ENCODE measurements at places on chromosomes 3 and 15.

GRCh38 chr3:32220006-32220405, 18.5 kb upstream of the CMTM8 start:
- no peak for DNase-seq

DNA sequence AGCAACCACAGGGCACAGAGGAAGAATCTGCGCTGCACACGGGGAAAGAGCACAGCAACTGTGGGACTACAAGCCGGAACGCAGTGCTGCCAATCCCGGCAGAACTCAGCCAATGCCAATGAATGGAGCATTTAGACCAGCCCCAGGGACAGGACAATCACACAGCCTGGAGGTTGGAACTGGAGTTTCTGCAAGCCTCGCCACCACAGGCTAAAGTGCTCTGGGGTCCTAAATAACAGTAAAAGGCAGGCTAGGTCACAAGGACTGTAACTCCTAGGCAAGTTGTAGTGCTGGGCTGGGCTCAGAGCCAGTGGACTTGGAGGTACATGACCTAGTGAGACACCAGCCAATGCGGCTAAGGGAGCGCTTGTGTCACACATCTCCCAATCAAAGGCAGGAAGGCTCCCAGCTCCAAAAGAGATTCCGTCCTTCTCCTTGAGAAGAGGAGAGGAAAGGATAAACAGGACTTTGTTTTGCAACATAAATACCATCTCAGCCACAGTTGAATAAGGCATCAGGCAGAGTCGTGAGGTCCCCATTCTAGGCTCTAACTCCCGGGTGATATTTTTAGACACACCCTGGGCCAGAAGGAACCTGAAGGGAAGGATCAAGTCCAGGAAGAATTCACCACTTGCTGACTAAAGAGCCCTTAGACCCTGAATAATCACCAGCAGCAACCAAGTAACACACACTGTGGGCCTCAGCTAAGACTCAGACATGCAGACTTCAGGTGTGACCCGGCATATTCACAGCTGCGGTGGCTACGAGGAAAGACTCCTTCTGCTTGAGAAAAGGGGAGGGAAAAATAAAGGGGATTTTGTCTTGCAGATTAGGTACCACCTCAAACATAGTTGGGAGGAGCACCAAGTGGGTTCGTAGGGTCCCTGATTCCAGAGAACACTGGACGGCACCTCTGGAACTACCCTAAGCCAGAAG, 85.5 kb upstream of the XXYLT1 start:
- DNase-seq, result peak; percentile 41

DNA sequence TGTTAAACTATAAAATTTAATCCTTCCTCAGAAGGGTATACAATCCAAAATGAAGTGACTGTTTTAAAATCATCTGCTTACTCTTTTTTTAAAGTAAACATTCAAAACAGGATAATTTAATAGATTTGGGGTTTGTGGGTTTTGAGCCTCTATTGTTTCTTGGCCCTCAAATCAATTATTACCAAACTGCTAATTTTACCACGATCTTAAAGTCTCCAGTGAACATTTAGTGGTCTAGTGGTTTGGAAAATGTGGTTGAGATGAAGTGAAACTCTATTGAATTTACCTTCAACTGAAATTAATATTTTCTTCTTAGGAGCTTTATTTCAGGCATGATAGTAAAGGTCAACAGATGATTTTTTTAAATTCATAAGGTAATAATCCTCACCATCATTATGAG, 11.2 kb upstream of the ATP11B start:
- DNase-seq, result no peak

DNA sequence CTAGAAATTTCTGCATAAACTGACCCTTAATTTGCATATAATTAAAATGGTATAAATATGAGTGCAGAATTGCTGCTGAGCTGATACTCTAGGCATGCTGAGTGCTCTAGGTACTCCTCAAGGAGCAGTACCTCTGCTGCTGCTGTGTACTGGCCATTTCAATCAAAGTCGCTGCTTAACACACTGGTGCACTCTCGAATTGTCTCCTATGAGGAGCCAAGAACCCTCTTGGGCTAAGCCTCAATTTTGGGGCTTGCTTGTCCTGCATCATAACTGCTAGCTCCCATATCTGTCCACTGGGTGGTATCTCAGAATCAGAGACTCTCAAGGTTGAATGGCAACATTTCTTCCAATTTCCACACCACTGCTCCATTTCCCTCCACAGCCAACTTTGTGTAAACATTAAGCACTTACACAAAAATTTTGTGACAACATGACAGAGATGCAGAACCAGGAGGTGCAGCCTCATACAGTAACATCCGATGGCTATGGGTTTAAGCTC, 82.5 kb downstream of the XXYLT1 start:
- DNase-seq, result no peak

- no peak for DNase-seq
These were observed 5.7 kb downstream of the LYSMD2 start for GRCh38 chr15:51731549-51732267.

GRCh38 chr3:85342915-85343314, 384.1 kb downstream of the CADM2 start:
- DNase-seq, result no peak

GRCh38 chr3:152444029-152444641, 175.4 kb downstream of the MBNL1 start:
- no peak for DNase-seq

DNA sequence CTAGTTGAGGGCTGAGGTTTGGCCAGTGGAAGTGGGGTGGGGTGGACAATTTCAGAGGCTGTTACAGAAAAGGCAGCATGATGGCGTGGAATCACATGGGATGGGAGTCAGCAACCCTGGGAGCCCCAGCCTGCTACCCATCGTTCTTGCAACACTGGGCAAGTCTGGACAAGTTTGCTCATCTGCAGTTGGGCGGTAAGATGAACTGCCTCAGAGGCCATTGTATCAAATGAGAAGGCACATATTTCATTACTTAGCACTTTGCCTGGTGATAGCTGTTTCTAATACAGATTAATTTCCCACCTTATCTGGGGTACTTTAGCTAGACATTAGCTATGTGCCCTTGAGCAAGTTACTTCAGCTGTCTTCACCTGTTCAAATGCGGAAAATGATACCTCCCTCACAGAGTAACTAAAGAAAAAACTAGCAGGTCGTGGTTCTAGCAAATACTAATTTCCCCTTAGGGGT, 248.9 kb downstream of the THSD4 start:
- DNase-seq, result no peak

- no peak for DNase-seq
These were observed 247.2 kb downstream of the SHQ1 start for GRCh38 chr3:72601060-72601459.

GRCh38 chr3:14373753-14374376, 28.5 kb upstream of the SLC6A6 start:
- no peak for DNase-seq

- no peak for DNase-seq
These were observed 160.0 kb downstream of the FRMD5 start for GRCh38 chr15:44034933-44035624.

GRCh38 chr3:172256101-172256734, 192.0 kb downstream of the GHSR start:
- peak; percentile 39 for DNase-seq

- no peak for DNase-seq
These were observed 39.6 kb upstream of the PDCD6IP start for GRCh38 chr3:33758864-33759263.

- DNase-seq, result no peak
These were observed 68.0 kb downstream of the SH3GL3 start for GRCh38 chr15:83515164-83515563.

GRCh38 chr15:58535894-58536293, 104.1 kb downstream of the LIPC start:
- DNase-seq, result no peak

GRCh38 chr15:71153823-71154524, 38.7 kb downstream of the THSD4 start:
- DNase-seq, result no peak

DNA sequence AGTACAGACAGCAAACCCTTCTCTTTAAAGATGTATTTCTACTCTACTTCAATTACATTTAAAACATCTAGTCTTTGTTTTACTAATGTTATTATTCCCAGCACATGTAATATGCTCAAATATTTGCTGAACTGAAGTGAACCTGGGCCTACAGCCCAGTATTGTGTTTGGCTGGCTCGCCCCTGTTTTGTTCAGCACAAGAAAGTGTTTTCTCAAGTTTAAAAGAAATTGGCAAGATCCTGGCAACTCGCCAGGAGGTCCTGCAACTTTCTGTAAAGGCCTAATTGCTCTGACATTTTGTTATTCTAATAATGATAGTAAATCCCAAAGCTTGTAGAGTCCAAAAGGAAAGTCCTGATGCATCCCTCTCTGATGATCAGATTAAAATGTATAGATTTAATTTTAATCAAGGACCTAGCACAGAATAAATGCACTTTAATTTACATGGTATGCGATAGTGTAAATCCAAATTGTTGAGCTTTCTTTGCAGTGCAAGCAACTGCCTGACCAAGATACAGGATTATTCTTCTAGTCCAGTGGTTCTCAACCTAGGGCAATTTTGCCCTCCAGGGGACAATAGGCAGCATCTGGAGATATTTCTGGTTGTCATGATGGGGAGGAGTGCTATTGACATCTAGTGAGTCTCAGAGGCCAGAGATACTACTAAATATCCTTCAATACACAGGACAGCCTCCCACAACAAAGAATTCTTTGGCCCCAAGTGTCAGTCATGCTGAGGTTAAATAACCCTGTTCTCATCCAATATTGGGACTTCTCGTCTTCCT, 35.7 kb upstream of the TMOD3 start:
- peak; percentile 16 for DNase-seq

DNA sequence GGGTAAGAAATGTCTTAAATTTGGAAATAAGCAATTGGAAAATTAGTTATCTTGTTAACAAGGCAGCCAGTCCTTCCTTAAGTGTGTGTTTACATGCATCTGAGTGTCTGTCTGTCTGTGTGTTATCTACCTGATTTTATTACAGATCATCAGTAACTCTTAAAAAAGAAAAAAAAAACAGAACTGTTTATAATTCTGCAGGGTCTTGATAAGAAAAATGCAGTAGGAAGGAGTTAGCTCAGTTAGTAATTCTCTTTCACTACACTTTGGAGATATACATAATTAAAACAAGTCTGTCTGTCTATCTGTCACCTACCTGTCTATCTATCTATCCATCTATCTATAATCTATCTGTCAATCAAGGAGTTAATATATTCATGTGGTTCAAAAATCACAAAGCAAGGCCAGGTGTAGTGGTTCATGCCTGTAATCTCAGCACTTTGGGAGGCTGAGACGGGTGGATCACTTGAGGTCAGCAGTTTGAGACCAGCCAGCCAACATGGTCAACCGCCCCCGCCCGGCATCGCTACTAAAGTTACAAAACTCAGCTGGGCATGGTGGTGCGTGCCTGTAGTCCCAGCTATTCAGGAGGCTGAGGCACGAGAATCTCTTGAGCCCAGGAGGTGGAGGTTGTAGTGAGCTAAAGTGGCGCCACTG, 135.5 kb upstream of the SGO1 start:
- DNase-seq, result no peak

GRCh38 chr3:9324944-9325343, 37.9 kb upstream of the THUMPD3 start:
- DNase-seq, result no peak

- peak; percentile 55 for DNase-seq
These were observed 13.5 kb downstream of the BFSP2 start for GRCh38 chr3:133413161-133414020.

GRCh38 chr3:186427627-186428281, 65.7 kb upstream of the DGKG start:
- DNase-seq, result no peak

GRCh38 chr3:132606085-132606484, 9.0 kb downstream of the ACKR4 start:
- no peak for DNase-seq

- DNase-seq, result no peak
These were observed 140.9 kb downstream of the ALDH1A2 start for GRCh38 chr15:57924598-57924997.

DNA sequence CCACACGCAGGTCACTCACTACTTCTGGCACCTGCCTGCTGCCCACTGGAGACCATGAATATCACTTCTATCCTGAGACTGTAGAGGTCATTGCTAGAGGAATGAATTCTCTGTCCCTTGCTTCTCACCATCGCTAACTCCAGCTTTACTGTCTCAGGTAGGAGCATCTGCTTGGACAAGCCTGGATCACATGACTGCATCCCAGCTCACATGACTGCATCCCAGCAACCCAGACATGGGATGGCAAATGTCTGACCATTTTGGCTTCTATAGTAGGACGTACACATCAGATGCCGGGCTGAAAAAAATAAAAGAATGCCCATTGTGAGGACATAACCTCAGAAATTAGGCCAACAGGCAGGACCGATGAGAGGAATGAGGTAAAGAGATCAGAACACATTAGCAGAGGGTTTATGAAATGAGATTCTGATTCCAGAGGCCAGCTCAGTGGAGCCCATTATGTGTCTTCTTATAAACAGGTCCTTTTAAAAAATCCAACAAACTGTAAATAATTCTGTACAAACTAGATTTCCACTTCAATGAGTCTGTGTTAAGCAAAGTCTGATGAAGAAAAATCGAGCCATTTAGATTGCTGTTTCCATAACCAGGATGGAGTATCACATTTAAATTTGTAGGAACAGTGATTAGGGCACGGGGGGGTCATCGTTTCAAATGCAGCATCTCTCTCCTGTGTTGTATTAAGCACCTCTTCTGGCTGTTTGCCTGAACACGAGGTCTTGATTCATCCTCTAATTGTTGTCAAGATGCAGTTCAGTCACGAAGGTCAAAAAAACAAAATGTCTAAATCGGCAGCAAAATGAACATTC, 126.7 kb downstream of the MTHFS start:
- DNase-seq, result no peak

GRCh38 chr3:134675726-134676256, 25.0 kb upstream of the KY start:
- DNase-seq, result no peak

DNA sequence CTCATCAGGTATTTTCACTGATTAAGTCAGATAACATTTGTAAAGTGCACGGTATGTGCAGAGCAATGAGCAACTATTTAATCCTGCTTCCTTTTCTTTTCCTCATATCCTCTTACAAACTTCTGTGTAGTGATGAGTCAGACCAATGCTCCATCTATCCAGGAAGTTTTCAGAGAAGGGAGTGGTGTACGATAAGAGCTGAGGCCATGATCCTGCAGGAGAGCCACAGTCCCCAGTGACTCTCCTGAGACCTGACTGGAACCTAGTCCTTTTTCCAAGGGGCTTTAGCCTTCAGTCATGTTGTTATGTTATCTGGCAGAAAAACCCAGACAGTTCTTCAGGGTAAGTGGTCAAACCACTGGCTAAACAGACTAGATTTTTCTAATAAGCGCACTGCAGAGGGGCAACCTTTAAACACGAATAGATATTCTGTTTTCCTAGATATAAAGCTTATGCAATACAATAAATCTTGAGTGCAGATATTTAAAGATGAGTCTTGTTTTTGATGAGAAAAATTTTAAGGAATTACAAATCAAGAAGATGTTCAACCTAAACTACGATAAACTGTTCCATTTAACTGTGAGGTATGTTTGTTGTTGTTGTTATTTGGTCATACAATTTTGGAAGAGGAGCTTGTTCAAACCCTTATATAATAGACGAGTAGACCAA, 110.5 kb upstream of the RAP2B start:
- DNase-seq, result no peak

- no peak for DNase-seq
These were observed 256.3 kb downstream of the LRTM1 start for GRCh38 chr3:54671511-54671910.

Measured in dorsolateral prefrontal cortex (tissue), 122 donors.